AG09319 (cell line): ENCODE measurements at places on chromosomes 3 and 15.

DNA sequence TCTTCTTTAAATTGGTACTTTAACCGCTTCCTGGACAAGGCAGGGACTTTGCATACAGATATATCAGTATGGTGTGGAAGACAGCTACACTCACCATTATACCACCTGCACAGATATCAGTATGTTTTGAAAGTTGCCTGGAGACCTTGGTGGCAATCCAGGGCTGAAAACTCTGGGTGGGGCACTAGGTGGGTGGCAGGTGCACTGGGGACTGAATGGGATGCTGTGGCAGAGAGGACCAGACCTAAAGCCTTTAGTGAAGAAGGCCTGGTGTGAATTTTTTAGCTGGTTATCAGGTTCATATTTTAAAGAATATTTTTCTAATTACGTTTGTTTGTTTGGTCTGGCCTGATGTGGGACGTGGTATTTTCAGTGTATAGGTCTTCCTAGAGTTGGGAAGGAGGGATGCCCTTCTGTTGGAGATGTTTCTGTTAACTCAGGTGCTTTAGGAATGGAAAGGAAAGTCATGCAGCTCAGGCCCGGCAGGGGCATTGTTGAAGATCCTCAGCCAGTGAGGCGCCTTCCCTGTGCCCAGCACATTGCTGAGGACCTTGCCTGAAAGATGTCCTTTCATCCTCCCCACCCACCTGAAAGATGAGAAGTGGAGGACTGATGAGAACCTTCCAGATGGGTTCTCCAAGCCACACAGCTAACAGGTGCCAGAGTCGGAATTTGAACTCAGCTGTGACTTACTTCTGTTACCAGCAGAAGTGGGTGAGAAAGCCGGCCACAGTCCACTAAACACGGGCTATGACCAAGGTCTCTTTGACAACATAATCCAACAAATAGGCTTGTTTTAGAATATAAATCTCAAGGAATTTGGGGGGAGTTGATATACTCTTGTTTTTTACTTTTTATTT lies 77.3 kb downstream of the APBA2 start:
- no peak for DNase-seq

- no peak for DNase-seq
Measured at GRCh38 chr15:93126148-93126547, 37.1 kb upstream of the RGMA start.

- DNase-seq, result no peak
Measured at GRCh38 chr3:149015393-149015792, 24.1 kb downstream of the GYG1 start.

- peak; percentile 61 for DNase-seq
Measured at GRCh38 chr3:5058471-5058951, 63.6 kb upstream of the ARL8B start.

- no peak for DNase-seq
Measured at GRCh38 chr3:127682561-127682960, 9.8 kb downstream of the ABTB1 start.

- no peak for DNase-seq
Measured at GRCh38 chr15:60546744-60547143, 67.8 kb upstream of the ICE2 start.
